Mesothelial cell of epicardium (in vitro differentiated cells): ENCODE measurements at places on chromosomes 4 and X.
A peak's percentile ranks its signal among the peaks of the same experiment; 100 is the strongest.

- DNase-seq, result no peak
Observed at GRCh38 chrX:103607364-103608305, at the start of gene TCEAL3. TCEAL3 (plus strand) TSS chrX:103607963; CDS start chrX:103609065, 1,102 bp downstream.

DNA sequence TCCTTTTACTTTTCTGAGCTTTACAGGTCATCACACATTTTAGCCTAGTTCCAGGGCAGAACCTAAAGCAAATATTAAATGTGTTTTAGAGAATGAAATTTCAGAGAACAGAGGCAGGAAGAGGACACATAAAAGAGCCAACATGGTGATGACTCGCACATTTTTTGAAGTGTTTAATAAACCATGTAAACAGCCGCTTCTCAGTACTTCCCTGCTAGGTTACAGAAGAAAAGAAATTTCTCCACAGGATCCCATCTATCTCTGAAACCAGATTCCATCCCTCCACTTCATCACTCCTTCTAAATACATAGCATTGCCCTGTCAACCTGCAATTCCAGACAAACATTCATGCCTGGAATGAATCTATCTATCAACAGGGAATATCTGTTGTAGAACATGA lies 949.5 kb upstream of the PCDH7 start:
- no peak for DNase-seq

DNA sequence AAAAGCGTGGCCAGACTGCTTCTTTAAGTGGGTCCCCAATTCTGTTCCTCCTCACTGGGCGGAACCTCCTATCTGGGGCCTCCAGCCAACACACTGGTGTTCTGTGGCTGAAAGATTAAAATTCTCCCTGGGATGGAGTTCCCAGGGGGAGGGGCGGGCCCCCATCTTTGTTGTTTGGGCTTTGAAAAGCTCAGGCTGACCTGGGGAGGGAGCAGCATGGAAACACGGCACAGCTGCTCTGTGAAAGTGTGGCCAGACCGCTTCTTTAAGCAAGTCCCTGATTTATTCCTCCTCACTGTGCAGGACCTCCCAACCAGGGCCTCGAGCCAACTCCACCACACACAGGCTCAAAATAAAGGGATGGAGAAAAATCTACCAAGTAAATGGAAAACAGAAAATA lies 219.5 kb downstream of the TMEM47 start:
- no peak for DNase-seq

- no peak for DNase-seq
Observed at GRCh38 chrX:134604701-134605311, 53.5 kb downstream of the PLAC1 start.

DNA sequence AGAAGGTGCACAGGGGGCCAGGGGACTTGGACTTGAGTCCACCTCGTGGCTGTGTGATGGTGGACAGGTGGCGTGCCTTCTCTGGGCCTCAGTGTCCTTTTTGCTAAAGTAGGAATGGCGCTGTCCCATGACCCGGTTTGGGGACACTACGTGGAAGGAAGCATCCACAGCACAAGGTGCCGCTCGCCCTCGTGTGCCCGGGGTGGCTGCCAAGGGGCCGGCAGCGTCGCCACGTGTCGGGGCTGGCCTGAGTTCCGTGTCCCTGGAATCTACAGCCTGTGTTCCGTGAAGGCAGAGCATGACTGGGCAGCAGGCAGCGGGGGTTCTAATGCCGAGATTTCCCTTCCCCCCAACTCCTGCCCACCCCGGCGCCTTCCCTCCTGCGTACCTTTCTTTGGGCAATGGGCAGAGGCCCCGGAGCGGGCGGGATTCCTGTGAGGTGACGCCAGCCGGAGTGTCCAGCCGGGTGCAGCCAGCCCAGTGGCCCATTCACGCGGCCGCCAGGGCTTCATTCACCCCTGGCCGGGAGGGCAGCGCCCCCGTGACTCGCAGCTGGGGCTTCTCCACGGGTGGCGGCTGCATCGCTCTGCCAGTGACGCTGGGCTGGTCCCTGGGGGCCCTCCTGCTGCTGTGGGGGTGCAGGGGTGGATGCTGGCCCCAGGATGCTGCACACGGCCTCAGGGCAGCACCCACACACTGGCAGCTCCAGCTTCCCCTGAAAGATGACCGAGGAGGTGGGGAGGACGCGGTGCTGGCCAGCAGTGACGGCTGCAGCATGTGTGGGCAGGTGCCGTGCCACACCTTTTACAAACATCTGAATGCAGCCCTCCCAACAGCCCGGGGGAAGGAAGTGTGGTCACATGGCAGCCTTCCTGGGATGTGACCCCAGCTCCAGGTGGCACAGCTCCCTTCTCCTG lies 21.2 kb downstream of the DOK7 start:
- no peak for DNase-seq

DNA sequence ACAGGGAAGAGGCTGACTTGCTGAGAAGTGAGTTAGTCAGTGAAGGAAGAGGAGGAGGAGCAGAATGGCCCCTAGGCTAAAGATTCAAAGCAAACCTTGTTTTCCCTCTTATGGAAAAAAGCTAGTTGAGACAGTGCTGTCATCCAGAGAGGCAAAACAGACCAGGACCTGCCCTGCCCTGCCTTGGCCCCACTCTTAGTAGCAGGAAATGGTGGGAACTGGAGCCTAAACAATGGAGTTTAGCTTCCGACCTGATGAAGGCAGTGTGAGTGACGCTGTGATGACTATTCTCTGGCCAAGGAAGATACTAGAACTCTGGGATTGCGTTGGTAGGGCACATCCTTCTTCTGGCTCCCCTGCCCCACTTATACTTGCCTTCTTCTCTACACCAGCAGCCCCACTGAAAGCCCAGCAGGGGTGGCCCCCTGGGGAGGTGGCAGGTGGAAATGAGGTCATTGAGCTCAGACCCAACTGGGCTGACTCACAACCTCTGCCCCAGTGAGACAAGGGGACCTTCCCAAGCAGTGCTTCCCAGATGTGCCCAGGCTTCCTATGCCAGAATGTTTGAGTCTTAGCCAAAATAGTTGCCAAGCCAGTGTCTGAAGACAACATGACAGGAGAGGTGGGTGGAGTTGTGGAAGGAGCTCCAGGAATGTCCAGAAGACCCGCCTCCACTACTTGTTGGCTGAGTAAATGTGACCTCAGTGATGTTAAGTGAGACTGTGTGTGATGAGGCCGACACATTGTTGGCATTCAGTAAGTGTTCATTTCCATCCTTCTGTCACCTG lies 38.8 kb downstream of the MSN start:
- DNase-seq, result no peak

GRCh38 chr4:121597346-121597934 lies 99.3 kb downstream of the ANXA5 start:
- no peak for DNase-seq

DNA sequence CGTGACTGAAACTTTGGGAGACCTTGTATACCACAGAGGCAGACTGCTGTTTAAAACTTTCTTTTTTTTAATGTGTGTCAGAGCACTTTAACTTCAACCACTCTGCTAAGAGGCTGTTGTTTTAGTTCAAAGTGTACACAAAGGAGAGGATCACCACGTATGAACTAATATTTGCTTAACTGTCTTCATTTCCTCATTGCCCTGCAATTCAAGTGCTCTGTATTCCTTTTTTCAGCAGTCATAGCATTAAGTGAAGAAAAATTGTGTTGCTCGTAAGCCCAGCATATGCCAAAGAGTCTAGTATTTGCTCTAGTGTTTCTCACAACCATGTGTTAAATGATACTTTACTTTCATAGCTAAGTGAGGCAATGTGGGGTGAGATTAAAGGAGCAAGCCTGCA lies 63.0 kb upstream of the HHIP start:
- no peak for DNase-seq

GRCh38 chr4:146243141-146243882 lies 29.0 kb downstream of the REELD1 start:
- no peak for DNase-seq

DNA sequence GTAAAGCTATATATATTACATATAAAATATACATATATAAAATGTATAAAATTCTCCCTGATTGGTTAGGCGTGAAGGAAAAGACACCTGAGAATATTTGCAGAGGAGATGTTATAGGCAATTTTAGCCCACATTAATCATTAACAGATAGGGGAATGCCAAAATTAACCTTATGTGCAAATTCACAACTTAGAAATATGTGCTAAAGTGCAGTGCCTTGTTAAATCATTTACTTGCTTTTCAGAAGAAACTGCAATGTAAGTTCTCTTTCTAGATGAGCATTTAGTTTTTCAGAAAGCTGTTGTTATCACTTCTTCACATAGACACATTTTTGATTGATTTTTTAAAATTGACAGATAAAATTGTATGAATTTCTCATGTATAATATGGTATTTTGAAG lies 5.6 kb downstream of the TASL start:
- DNase-seq, result no peak

DNA sequence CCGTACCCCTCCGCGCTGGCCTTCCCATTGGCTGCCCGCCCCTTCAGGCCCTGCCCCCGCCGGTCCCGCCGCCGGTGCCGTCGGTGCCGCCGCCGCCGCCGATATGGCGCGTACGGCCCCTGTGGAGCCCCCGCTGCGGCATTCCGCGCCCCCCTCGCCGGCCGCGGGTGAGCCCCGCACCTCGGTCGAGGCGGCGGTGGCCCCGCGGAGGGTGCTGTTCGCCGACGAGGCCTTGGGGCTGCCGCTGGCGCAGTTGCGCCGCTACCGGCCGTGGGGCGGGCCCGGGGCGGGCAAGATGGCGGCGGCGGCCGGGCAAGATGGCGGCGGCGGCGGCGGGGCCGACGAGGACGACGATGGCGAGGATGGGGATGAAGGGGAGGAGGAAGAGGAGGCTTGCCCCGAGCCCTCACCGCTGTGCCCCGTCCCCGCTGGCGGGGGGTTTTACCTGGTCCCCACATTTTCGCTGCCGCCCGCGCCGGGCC lies at the start of gene PPP1R3F:
Gene PPP1R3F (plus strand): TSS at position 27 of the 482 bp plus-strand sequence. CDS start 77 bp downstream, at position 104.
- no peak for DNase-seq

GRCh38 chrX:38175139-38175538 lies 45.5 kb downstream of the SRPX start:
- peak; percentile 45 for DNase-seq

- DNase-seq, result no peak
Observed at GRCh38 chrX:10235851-10236250, 79.1 kb downstream of the CLCN4 start.
